CD4-positive, alpha-beta T cell treated with Interleukin-1 beta for 1 hour (primary cell): ENCODE measurements at places on chromosomes 7 and 10.

DNA sequence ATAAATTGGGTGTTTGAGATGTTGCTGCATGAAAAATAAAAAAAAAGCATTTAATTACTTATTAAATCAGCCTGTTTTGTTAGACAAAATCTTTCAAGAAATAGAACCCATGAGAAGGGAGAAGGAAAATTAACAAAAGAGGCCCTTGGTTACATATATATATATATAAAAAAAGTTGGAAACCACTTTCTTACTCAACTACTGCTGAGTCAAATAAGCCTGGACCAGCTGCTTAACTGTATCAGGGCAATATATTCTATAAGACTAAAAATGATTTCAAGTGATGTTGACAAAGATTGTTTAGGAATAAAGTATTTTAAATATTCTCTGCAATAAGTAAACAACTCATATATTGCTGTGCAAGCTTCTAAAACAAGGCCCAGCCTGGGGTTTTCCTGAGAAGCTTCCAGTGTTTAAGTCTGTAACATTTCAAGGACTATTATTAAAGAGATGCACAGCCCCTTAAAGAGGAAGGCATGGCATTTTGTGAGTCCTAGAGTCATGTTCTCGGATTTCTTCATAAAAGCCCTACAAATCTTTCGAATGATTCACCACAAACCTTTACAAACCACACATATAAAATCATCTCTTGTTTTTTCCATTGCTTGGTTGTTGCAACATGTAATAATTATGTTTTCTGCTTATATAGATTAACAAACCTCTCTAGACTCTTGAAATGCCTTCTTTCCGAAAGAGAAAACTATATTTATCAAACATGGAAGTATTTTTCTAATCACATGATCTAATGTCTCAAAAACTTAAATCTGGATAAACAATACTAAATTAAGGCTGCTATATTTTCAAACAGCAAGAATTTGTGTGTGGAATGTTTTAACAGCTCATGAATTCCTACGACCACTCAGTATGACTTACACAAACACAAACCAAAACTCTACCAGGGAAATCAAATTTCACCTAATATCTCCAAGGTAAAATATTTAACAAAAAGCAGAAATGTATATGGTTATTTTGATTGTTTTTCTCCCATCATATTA is 14.3 kb downstream of the JAZF1 start:
- no peak for DNase-seq

DNA sequence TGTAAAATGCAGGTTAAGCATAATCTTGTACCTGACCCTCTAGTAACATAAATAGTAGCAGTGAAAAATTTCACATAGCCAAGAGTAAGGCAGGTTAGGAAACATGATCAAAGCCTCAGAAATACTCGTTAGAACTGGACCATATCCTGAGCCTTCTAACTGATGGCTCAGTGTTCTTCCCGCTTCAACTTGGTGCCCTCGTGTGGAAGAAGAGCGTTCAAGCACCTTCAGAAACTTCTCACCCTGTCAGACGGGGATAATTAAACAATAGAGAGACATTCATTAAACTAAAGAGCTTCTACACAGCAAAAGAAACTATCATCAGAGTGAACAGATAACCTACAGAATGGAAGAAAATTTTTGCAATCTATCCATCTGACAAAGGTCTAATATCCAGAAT is 124.5 kb downstream of the MYOF start:
- DNase-seq = no peak

GRCh38 chr7:139924461-139924860 is 95.4 kb downstream of the TBXAS1 start:
- no peak for DNase-seq

GRCh38 chr7:156167417-156167807 is 355.1 kb upstream of the SHH start:
- DNase-seq = no peak

- DNase-seq = no peak
Measured at GRCh38 chr10:63684257-63684936, 163.2 kb downstream of the REEP3 start.
